ENCODE measurements at places on chromosomes 1 and 21. TPM values are rescaled to one million over a fixed set of nuclear protein-coding genes. Genes with fewer than 3 reads are reported as not detected.

Gene NKAIN1
- total RNA-seq: 1.1 TPM

Gene USP24
- total RNA-seq: 18.1 TPM

Gene TMEM222
- 44.6 TPM for total RNA-seq

Gene FCGR3B
- total RNA-seq: not detected

Gene PDZK1
- total RNA-seq: 1.1 TPM

Gene CFHR1
- total RNA-seq: 0.17 TPM

Gene CAMSAP2
- total RNA-seq: 25.5 TPM

Gene TDRD10
- total RNA-seq: 0.14 TPM

Gene DMRTA2
- 0.06 TPM for total RNA-seq

Gene PTPRC
- not detected for total RNA-seq
